ENCODE measurements at places on chromosomes 3 and 15.

DNA sequence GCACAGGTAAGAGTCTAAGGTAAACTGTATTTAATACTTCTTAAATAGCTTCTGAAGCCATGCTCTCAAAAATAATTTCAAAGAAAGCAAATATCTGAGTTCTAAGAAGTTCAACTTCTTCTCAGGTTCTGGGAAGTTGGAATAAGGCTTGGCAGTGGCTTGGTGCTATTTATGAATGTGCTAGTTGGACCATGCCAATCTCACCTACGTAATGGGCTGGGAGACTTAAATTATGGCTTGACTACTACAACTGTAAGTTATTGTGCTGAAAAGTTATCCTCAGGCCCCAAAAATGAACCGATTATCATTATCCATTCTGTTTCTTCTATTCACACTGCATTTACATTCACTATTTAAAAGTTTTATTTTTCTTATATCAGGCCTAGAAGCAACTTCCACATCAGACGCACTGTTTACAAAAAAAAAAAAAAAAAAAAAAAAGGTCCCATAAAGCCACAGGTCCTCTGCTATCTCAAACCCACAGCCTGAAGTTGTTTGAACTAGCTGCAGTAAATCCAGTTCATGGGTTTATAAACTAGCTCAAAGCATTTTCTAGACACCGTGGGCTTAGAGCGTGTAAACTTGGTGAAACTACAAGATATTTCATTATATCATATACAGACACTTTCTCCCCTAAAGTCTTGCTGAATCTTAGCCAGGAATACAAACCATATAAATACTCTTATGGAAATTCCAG, 3.4 kb downstream of the LRIG1 start:
- no peak for DNase-seq

DNA sequence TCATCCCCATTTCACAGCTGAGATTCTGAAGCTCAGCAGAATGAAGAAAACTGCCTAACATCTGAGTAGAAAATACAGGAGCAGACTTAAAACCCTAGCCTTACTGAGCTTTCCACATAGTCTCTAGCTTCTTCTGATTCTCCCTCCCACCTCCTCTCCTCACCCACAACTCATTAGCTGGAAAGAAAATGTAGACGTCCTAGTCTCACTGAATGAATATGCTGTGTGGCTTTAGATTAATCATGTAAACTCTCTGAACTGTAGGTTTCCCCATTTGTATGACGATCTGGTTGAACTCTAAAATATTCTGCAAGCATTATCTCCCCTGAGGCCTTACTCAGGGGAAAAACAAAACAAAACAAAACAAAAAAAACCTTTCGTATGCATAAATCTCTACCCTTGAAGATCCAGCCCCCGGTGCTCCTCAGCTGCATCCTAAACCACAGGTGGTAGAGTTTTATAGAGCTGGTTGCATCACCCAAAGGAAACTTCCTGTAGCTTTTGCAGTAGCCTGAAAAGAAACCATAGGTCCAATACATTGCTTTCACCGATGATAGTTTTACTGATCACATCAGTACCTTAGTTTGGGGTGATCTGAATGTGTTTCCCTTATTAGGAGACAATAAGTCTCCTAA, 40.6 kb downstream of the FOXB1 start:
- no peak for DNase-seq

DNA sequence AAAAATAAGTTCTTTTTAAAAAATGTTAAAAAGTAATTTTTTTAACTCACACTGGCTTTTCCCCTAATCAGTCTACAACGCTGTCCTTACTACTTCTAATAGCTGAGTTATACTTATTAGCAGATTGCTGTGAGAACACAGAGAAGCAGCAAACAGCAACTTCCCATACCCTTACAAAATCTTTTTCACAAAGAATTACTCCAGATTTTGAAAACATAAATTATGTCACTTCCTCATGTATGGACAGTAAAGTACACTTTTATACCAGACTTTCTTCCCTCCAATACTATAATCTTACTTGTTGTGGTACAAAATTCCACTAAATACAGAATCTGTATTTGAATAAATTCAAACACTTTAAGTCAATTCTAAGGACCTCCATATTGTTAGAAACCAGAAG, 2.1 kb downstream of the PHC3 start:
- DNase-seq = no peak

DNA sequence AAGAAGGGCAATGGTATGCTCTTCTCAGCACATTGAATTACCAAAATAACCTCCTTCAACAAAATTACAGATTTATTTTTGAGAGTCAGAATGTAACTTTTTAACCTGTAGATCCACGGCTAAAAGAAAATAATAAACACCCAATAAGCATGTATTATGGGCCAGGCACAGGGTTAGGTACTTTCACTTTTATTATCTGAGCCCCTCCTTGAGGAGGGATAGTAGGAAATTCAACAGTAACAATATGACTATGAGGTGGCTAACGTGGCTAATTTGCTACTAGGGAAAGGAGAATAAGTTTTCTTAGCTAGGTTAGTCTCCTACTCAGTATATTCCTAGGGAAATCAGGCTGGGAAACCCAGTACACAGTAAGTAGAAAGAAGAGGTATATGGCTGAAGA, 306.9 kb downstream of the GAP43 start:
- no peak for DNase-seq

DNA sequence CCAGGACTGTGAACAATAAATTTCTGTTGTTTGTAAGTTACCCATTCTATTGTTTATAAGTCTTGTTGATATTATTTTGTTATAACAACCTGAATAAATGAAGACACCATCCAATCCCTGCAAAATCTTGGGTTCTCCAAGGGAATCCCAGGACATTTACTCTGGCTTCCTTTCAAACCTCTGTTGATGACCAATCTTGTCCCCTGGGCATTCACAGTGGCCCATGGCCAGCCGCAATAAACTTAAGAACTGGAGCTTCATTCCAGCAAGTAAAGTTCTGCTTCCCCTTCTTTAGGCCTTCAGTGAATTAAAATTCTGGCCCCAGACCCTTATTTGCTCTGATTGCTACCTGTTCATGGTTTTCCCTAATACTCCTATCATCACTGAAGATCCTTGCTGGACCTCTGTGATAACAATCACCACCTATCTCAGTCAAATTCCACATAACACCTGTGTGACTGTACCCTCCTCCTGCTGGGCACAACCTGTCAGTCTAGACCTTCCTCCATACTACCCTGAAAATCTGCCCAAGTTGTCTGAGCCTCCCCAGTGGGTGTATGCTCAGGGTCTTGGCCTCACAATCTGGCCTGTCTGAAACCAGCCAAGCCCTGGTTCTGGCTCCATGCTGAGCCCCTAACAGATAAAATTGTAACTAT, 153.1 kb downstream of the SEMA6D start:
- no peak for DNase-seq

GRCh38 chr3:111481551-111481950, 60.4 kb upstream of the CD96 start:
- DNase-seq = no peak

DNA sequence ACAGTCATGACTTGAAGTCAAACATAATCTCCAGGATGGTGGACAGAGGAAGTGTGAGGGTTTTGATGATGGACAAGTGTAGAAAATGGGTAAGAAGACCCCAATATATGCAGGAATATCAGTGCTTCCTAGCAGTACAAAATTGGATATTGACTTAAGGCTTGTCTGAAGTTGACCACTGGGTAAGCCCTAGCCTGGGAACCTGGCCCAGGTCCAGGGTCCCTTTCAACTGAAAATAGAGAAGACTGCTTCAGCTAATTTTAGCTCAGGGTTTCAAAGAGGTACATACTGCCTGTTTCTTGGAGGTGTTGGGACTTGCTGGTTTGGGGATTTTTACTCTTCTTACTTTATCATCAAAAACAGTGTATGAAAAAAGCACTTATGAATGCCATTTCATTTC, 4.7 kb downstream of the NR1D2 start:
- DNase-seq = no peak

GRCh38 chr15:66126031-66126441, 127.5 kb downstream of the MEGF11 start:
- no peak for DNase-seq

GRCh38 chr3:174613173-174613572, 246.0 kb upstream of the NAALADL2 start:
- no peak for DNase-seq

GRCh38 chr3:10196389-10197052, 31.8 kb downstream of the IRAK2 start:
- no peak for DNase-seq

DNA sequence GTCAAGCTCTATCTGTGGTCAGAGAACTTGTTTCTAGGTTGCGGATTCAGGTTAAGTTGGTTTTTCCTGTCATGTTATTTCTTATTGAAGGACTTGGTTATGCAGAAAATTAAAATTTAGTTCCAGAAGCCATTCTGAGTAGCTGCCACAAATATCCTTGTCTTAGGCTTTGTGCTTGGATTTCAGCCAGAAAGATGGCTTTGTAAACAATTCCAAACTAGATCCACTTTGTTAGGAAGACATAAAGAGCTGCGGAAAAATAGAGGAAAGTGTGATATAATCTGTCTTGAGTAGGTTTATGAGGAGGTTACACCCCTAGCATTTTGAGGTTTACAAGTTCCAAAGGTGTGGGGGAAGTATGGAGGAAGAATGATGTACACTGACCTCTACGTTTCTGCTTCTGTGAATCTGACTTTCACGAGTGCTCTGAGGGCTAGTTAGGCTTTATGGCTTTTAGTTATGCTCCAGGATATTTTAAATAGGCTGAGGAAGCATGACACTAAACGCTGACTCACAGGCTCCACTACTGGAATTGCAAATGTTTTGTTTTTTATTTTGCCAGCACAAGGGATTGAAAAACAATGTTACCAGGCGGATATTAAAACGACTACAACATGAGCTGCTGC, 46.3 kb upstream of the UTS2B start:
- DNase-seq = no peak

- DNase-seq = no peak
These were observed 12.8 kb upstream of the SETMAR start for GRCh38 chr3:4290272-4290893.

DNA sequence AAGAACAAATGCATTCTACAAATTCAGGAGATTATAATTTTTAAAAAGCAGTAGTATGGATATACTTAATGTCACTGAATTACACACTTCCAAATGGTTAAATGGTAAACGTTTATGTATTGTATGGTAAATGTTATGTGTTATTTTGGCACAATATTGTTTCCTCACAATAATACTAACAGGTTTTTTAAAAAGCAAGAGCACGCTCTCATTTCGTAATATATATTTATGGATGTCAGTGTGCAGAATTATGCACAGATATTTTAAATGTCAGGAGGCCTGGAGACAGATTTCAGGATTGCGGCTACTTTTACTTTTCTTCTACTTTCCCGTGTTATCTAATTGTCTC, 533 bp downstream of the ZNF445 start:
- no peak for DNase-seq

DNA sequence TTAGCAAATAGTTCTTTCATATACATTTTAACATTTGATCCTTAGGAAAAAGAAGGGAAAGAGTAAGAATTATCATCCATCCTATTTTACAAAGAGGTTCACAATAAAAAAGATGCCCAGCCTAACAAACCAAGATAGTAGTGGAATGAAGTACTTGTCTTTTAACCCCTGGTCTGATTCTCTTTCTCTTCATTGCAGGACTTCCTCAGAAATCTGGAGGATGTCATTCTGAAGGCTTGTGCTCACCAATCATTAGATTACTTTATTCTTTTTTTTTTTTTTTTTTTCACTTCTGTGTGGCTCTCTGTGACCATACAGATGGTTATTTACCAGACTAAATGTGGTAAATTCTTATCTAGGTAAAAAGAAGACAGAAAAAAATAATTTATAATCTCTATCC, 7.0 kb downstream of the HDGFL3 start:
- no peak for DNase-seq

DNA sequence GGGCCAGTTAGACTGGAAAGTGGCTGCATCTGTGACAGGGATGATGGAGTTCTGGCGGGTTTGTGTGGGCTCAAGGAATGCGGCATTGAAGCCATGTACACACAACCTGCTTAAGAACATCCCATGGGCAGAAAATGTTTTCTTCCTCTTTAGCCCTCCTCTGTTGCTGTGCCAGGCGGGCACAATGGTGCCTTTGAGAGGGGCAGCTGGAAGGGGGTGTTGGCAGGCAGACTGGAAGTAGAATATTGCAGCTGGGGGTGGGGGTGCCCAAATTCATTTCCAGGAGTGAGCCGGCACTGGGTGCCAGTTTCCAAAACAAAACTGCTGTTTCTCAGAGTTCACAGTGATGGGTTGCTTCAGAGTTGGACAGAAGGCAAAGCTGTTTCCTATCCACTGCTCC, 91.8 kb upstream of the ETV5 start:
- peak; percentile 76 for DNase-seq

GRCh38 chr3:192816351-192816750, 89.0 kb upstream of the FGF12 start:
- no peak for DNase-seq

- no peak for DNase-seq
These were observed 117.6 kb downstream of the P3H2 start for GRCh38 chr3:190003068-190003467.

- no peak for DNase-seq
These were observed 30.9 kb downstream of the HES1 start for GRCh38 chr3:194166682-194167479.

GRCh38 chr15:59838900-59839299, 149.8 kb upstream of the BNIP2 start:
- no peak for DNase-seq

DNA sequence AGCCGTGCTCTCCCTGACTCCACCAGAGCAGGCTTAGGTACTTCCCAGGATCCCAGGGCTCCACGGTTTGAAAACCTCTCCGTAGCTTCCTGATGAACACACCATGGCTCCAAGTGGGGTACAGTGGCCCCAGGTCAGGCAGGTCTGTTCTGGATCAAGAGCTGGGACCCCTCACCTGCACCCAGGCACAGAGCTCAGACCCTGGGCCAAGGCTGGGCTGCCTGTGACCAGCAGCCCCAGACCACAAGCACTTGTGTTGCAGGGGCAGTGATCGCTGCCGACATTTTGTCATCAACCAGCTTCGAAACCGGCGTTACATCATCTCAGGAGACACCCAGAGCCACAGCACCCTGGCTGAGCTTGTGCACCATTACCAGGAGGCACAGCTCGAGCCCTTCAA, 5.3 kb downstream of the SH2D7 start:
- no peak for DNase-seq

- no peak for DNase-seq
These were observed 93.2 kb upstream of the IGF1R start for GRCh38 chr15:98555173-98555515.

- DNase-seq = no peak
These were observed 1038.8 kb upstream of the EPHA6 start for GRCh38 chr3:95775486-95776094.

GRCh38 chr3:177197727-177198460, 612 bp upstream of the TBL1XR1 start:
- DNase-seq = no peak

DNA sequence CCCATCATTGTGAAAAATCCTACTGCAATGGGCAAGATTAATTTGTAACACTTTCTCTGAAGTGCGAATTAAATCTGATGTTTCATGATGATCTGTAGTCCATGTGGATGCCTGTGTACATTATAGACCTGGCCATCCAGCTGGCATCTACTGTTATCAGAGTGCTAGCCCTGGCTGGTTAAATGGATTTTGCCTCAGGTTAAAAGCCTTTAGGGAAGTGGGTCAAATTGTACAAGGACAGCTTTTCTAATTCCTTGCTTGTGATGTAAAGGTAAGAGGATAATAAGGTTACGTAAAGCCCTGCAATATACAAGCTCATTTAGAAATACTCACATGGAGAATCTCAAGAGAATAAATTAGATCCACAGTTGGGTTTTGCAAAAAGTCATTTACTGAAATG, 138.2 kb downstream of the EPHA3 start:
- no peak for DNase-seq

GRCh38 chr3:172241405-172241804, 202.0 kb downstream of the FNDC3B start:
- DNase-seq = no peak

- DNase-seq = no peak
These were observed 44.5 kb downstream of the CCR1 start for GRCh38 chr3:46163556-46164041.

Data from C1 segment of cervical spinal cord (tissue), 14 donors.